ENCODE measurements at places on chromosomes 5 and 9.

- no peak for DNase-seq
- H3K27me3 ChIP-seq, result no peaks in the 10 kb centered on the region
- H3K36me3 ChIP-seq, result no peaks in the 10 kb centered on the region
- no peak overlapping the region for H3K4me3 ChIP-seq
- no peaks in the 10 kb centered on the region for H3K4me1 ChIP-seq
- H3K27ac ChIP-seq, result peak overlapping the region; percentile 48
Observed at GRCh38 chr9:95463148-95464060, 53.4 kb downstream of the PTCH1 start.

- no peak for DNase-seq
- H3K36me3 ChIP-seq, result no peaks in the 10 kb centered on the region
- no peak overlapping the region for H3K27ac ChIP-seq
- no peaks in the 10 kb centered on the region for H3K27me3 ChIP-seq
Observed at GRCh38 chr9:6153425-6153824, 62.2 kb upstream of the IL33 start.

- H3K27ac ChIP-seq, result no peak overlapping the region
- H3K4me3 ChIP-seq, result no peak overlapping the region
- no peaks in the 10 kb centered on the region for H3K4me1 ChIP-seq
- DNase-seq, result no peak
Observed at GRCh38 chr5:133321833-133322420, 270.1 kb downstream of the HSPA4 start.

GRCh38 chr5:179820483-179821297 is at the start of gene SQSTM1:
SQSTM1 (plus strand) TSS chr5:179820905; CDS start chr5:179820937, 32 bp downstream.
- no peaks in the 10 kb centered on the region for H3K27me3 ChIP-seq
- H3K36me3 ChIP-seq, result no peaks in the 10 kb centered on the region
- peaks cover 68% of the 10 kb centered on the region for H3K4me1 ChIP-seq
- H3K27ac ChIP-seq, result peak within 1 kb of the TSS; percentile 100

DNA sequence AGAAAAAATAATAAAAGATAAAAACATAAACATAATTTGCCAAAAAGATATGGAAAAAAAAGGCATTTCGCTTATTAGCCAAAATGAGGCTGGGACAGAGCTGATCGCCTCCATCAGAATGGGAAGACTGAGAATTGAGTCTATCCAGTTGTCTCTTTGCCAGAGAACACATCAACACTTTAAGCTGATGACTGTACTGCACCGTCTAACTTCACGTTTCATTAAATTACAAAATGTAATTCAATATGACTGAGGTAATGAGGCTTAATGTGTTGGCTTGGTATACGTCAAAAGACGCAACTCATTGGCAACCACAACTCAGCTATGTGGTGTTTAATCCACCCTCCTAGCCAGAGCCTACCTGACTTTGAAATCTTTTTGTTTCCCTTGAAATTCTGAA is 462.7 kb upstream of the CD180 start:
- no peak for DNase-seq
- no peaks in the 10 kb centered on the region for H3K27me3 ChIP-seq
- no peaks in the 10 kb centered on the region for H3K36me3 ChIP-seq
- no peak overlapping the region for H3K27ac ChIP-seq
- no peaks in the 10 kb centered on the region for H3K4me1 ChIP-seq
- no peak overlapping the region for H3K4me3 ChIP-seq
